ENCODE measurements at places on chromosomes 7 and 10.

DNA sequence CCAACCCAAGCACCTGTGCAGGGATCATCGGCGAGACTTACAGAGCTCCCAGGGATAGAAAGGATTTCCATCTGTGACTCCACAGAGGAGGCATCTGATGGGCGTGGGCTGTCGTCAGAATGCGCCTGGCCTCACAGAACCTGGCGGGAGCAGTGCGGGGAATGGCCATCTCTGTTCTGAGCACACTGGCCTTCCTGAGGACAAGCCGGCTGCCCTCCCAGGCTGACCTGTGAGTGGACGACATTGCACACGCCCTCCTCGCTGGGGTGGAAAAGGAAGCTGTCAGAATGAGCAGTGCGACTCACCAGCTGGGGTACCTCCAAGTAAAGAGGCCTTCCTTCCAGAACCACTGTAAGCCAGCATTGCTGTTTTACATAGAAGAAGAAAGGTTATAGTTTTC lies 234.6 kb upstream of the PITRM1 start:
- no peak for DNase-seq

DNA sequence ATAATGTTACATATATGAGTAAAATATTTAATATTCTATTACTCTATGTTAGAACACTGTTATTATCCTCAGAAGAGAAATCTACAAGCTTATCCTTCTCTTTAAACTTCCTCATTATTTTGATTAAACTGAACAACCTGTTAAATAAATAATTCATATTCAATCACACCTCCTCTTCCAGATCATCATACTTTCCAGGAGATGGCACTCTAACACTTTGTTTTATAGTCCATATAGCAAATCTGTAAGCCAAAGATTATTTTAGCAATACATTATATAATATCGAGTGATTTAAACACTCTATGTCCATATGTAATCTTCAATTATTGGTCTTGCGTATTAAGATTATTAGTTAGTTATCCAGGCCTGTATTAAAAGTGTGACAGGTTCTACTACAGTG lies 694.1 kb downstream of the ANKRD7 start:
- DNase-seq = peak; percentile 32

GRCh38 chr10:112792487-112793201 lies 157.4 kb upstream of the TCF7L2 start:
- DNase-seq = peak; percentile 35

DNA sequence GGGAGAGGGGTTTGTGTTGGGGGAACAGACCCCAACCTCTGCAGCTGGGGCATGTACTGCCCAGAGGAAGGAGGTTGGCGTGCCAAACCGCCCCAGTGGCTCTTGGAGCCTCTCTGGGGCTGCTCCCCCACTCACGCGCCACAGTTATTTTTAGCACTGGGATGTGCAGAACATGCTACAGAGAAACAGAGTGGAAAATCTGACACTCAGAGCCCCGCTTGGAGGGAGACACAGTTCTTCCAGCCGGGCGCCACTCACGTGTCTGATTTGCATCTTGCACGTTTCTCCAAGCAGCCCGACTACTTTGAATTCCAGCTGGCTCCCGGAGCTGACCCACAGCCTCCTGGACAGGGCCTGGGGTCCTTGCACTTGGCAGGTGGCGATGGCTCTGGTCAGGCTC lies 182.0 kb downstream of the RPS24 start:
- no peak for DNase-seq

- DNase-seq = peak; percentile 38
Observed at GRCh38 chr10:113362645-113363091, 190.2 kb upstream of the HABP2 start.

DNA sequence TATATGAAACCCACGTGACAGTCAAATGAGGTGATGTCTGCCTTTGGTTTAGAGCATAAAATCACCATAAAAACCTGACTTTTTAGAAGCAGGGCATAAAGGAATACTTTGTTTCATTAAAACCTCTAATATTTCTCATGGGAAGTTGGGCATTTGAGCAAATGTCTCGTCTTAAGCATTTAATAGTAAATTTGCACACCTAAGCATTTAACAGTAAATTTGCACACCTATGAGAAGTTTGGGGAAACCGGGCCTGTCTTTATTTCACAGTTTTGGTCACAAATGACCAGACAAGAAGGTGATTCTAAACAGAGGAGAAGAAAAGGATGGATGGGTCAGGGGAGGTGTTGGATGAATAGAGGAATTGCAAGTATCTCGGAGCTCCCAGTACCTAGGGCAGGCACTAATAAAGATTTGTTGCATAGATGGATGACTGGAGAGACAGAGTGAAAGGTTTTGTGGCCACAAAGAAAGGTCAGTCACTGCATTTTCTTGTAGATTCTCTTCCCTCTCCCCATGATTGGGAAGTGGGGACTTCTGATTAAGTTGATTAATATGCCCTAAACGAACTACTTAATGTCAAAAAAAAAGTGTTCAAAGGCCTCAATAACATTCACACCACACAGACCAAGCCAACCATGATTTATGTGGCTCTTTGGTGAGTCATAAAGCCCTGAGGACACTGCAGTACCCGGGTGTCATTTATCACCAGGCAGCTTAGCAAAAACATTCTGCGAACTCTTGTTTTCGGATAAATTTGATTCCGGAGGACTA lies 158.2 kb downstream of the SPAG6 start:
- DNase-seq = no peak

DNA sequence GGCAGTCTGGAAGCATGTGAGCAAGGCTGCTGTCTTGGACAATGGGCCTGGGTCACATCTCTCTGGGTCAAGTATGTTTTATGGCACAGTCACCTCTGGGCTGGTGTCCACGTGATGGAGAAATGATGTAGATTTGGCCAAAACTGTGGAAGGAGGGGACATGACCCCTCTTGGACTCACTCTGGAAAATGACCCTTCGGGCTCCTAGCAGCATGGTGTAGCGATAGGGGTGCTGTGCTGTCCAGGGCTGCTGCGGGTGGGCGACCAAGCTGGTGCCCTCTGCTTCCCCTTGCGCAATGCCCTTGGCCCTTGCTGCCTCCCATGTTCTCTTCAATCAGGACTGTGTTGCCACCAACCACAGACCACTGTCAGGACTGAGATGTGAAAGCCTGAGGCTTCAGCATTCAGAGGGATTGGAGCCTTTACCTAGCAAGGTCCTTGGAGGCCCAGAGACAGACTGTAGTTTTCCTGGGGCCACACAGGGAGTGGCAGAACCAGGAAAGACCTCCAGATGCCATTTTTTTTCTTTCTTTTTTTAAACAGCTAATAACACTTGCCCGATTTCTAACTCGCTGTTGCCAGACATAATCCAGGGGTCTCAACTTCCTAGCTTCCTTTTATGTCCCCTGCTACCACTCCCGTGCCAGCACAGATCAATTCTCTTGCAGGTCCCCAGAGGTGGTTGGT lies 6.1 kb downstream of the CYP26A1 start:
- peak; percentile 59 for DNase-seq
